ENCODE measurements at places on chromosomes 2 and 18.

- no peaks in the 10 kb centered on the region for H3K27me3 ChIP-seq
- H3K36me3 ChIP-seq, result no peaks in the 10 kb centered on the region
- no peak for DNase-seq
Measured at GRCh38 chr2:83587309-83587708, 871.8 kb downstream of the SUCLG1 start.

GRCh38 chr2:80335411-80335810 lies 30.9 kb upstream of the LRRTM1 start:
- no peak overlapping the region for H3K4me3 ChIP-seq
- no peaks in the 10 kb centered on the region for H3K27me3 ChIP-seq
- H3K27ac ChIP-seq, result no peak overlapping the region
- no peaks in the 10 kb centered on the region for H3K36me3 ChIP-seq
- no peak for DNase-seq

DNA sequence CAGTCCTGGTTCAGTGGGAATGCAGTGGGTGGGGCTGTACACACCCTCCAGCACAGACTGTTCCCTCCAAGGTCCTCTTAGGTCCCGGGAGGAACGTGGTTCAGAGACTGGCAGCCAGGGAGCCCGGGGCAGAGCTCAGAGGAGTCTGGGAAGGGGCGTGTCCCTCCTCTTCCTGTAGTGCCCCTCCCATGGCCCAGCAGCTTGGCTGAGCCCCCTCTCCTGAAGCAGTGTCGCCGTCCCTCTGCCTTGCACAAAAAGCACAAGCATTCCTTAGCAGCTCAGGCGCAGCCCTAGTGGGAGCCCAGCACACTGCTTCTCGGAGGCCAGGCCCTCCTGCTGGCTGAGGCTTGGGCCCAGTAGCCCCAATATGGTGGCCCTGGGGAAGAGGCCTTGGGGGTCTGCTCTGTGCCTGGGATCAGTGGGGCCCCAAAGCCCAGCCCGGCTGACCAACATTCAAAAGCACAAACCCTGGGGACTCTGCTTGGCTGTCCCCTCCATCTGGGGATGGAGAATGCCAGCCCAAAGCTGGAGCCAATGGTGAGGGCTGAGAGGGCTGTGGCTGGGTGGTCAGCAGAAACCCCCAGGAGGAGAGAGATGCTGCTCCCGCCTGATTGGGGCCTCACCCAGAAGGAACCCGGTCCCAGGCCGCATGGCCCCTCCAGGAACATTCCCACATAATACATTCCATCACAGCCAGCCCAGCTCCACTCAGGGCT lies 17.5 kb upstream of the FAHD2A start:
- no peak overlapping the region for H3K27ac ChIP-seq
- H3K36me3 ChIP-seq, result peaks cover 46% of the 10 kb centered on the region
- no peak for DNase-seq
- H3K4me1 ChIP-seq, result peaks cover 22% of the 10 kb centered on the region
- H3K27me3 ChIP-seq, result peaks cover 18% of the 10 kb centered on the region

DNA sequence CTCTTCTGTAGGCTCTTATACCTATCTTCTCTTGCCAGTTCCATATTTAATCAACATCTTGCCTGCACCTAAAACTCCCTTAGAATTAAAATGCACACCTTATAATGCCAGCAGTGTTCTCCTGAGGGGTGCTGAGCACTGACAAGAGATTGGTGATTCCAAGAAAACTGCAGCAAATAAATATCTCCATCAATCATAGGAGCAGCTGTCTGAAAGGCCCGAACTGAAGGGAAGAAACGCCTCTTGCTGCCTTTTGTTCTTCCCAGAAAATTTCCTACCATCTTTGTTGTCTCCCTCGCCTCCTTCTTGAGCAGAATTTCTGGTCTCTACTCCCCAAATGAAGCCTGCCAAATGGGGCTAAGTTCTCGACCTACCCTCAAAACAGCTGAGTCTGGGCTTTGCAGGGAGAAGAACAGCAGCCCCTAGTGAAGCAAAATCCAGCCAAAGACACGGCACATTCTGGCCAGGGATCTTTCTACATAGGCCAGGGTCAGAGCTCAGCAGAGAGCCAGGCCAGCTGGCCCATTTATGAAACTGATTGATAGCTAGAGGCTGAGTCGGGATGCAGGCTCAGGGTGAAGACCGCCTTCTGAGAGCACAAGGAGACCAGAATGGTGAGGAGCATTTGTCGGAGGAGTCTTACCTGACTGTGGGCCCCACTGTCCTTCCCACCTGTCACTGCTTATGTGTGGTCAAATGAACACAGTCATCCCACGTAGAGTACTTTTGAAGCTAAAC lies 20.4 kb upstream of the TMEM247 start:
- no peaks in the 10 kb centered on the region for H3K36me3 ChIP-seq
- no peak overlapping the region for H3K4me3 ChIP-seq
- no peak for DNase-seq
- peaks cover 6% of the 10 kb centered on the region for H3K27me3 ChIP-seq
- H3K27ac ChIP-seq, result no peak overlapping the region
- H3K4me1 ChIP-seq, result peaks cover 2% of the 10 kb centered on the region

DNA sequence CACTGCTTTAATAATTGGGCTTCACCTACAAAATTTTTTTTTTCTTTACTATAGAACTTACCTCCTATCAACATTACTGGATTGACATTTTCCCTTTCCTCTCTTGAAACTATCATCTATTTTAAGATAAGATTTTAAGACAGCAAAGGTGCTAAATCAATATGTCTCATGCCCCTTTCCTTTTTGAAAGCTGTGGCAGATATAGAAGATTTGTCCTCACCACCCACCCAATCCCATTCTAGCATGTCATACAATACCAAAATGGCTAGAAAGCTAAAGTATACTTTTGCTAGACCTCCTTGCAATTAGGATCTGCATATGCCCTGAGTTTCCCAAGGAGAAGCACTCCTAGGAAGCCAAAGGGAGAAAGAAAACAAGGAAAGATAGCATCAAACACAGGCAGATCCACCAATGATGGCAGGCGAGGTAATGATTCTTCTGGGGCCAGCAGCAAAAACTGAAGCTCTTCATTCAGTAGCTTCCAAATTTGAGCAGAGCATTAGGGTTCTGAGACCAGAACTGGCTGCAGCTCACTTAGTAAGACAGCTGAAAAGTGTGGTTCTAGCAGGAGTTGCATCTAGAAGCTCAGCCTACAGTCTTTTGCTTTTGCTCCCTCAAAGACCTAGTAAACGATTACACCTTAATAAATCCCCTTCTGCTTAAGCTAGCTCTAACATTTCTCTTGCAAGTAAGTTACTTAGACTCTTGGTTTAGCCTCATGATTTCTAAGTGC lies 242.1 kb downstream of the ZEB2 start:
- H3K27me3 ChIP-seq, result no peaks in the 10 kb centered on the region
- H3K4me3 ChIP-seq, result no peak overlapping the region
- DNase-seq, result no peak

DNA sequence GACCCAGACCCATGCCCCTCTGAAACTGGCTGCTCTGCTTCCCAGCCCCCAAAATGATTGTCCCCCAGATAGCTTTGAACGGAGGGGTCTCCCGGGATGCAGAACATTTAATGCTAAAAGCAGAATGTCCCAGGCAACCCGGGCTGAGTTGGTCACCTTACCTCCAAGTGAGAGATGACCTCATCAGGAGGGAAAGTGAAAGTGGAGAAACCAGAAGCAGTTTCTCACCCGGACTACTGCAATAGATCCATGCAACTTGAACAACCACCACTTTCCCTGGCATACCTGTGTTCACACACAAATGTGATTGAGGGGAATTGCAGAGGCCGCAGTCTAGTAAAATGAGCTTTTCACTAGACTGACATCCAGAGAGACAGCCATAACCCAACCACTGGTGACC lies 75.3 kb upstream of the NPAS2 start:
- no peak overlapping the region for H3K4me3 ChIP-seq
- H3K4me1 ChIP-seq, result no peaks in the 10 kb centered on the region
- DNase-seq, result peak; percentile 68
- H3K27ac ChIP-seq, result no peak overlapping the region
- no peaks in the 10 kb centered on the region for H3K36me3 ChIP-seq
- no peaks in the 10 kb centered on the region for H3K27me3 ChIP-seq

- peaks cover 48% of the 10 kb centered on the region for H3K27me3 ChIP-seq
- no peaks in the 10 kb centered on the region for H3K36me3 ChIP-seq
- H3K27ac ChIP-seq, result no peak overlapping the region
- no peak overlapping the region for H3K4me3 ChIP-seq
Measured at GRCh38 chr2:96952976-96953610, 33.3 kb downstream of the FAM178B start.

- DNase-seq, result peak; percentile 74
- no peaks in the 10 kb centered on the region for H3K27me3 ChIP-seq
- H3K4me3 ChIP-seq, result peak overlapping the region; percentile 96
- H3K36me3 ChIP-seq, result no peaks in the 10 kb centered on the region
- peaks cover 21% of the 10 kb centered on the region for H3K4me1 ChIP-seq
Measured at GRCh38 chr2:8682719-8683667, 1.1 kb downstream of the ID2 start.

- no peak overlapping the region for H3K4me3 ChIP-seq
- DNase-seq, result peak; percentile 61
- H3K36me3 ChIP-seq, result no peaks in the 10 kb centered on the region
Measured at GRCh38 chr2:45024600-45025291, 15.5 kb upstream of the SIX2 start.

GRCh38 chr2:216663106-216663505 lies 29.9 kb downstream of the IGFBP2 start:
- no peak overlapping the region for H3K27ac ChIP-seq
- peaks cover 19% of the 10 kb centered on the region for H3K4me1 ChIP-seq
- H3K27me3 ChIP-seq, result no peaks in the 10 kb centered on the region
- H3K36me3 ChIP-seq, result no peaks in the 10 kb centered on the region
- DNase-seq, result no peak

GRCh38 chr2:151182899-151183809 lies 78.5 kb downstream of the RBM43 start:
- H3K27me3 ChIP-seq, result no peaks in the 10 kb centered on the region
- no peak overlapping the region for H3K4me3 ChIP-seq
- H3K36me3 ChIP-seq, result no peaks in the 10 kb centered on the region
- DNase-seq, result no peak
- no peaks in the 10 kb centered on the region for H3K4me1 ChIP-seq
- H3K27ac ChIP-seq, result no peak overlapping the region

All from mesenchymal stem cell (in vitro differentiated cells and primary cell).